ENCODE measurements at places on chromosomes 7 and 10.

- no peak for DNase-seq
Measured at GRCh38 chr10:71999360-72000072, 35.3 kb downstream of the CHST3 start.

DNA sequence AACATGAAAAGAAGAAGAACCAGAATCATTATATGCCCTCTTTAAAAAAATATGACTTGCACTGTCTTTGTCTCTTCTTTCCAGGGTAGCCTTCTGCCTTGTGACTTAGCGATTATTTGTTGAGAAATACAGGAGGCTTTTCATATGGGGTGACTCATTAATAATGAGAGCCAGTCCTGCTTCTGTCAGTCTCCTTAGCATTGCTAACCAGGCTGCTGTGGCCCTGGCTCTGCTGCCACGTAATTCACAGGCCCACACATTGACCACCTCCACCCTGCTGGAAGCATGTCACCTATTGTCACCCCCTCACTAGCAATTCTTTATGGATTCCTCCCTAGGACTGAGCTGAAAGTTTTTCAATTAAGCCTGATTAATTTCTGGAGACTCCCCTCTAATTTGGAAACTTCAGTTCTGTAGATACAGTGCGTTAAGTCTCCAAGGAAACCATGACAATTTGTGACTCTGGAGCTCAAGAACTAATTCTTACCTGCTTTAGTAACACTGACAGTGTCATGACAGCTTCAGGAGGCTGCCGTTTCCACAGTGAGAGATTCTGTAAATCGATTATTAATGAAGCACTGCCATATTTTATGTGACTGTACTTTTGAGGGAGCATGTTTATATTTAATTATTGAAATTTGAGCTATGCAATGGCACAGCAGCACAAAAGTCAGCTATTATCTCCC, 267.9 kb upstream of the SP8 start:
- no peak for DNase-seq

DNA sequence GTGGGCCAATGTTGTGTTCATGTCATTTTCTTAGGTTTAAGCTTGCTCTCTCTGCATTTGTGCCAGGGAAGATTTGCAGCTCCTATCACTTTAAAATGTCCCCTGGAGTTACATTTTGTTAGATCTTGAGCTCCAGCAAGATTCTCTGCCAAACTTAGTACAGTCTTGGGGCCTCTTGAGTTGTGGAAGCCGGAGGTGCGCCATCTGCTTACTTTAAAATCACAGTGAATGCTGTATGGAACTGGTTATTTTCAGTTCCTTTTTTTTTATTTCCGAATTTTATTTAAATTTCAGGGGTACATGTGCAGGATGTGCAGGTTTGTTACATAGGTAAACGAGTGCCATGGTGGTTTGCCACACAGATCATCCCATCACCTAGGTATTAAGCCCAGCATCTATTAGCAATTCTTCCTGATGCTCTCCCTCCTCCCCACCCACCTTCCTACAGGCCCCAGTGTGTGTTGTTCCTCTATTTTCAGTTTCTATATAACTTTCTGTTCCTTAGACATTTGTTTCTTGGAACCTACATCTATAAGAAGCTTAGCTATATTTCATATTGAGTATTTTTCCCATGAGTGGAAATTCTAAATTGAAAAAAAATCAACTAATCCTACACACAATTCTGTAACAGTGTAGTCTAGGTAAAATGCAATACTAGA, 114.4 kb upstream of the CREB5 start:
- DNase-seq, result no peak

GRCh38 chr7:30930621-30931020, 19.0 kb downstream of the AQP1 start:
- DNase-seq, result no peak

GRCh38 chr7:2043316-2044039, 189.3 kb downstream of the MAD1L1 start:
- peak; percentile 1 for DNase-seq

DNA sequence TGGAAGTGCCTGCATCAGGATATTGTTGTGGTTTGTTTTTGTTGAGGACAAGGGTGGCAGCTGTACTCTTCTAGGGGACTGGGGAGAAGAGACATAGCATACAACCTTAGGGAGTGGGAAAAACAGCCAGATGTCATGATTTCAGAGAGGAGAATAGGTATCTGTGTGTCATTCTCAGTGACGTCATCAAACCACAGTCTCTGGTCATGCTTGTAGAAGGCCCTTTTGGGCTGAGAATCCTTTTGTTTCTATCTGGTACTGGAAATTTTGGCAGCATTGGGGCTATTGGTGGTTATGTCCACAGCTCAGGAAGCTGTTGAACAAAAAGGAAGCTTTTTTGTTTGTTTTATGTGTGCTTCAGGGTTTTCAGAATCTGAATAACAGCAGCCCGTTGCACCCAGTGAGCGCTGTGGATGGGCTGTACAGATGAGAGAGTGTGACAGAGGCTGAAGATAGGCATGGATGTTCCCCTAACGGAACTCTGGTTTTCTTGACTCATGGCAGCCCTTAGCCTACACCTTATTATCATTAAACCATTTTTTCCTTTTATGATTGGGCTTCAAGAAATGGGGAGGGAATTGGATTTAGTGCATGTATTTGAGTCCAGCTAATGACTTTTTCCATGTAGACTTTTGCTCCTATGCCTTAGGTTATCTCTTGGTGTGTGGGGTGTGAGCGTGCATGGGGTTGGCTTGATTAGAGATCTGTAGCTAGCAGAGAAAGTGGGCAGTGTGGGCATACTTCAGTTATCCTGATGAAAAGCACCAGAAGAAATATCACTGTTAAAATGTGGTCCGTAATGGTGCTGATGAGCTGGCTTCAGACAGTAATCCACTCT, 65.7 kb downstream of the SND1 start:
- DNase-seq, result no peak
